ENCODE measurements at places on chromosomes 12 and 14.

GRCh38 chr12:122031342-122032216 lies 9.9 kb downstream of the BCL7A start:
- no peak for DNase-seq

DNA sequence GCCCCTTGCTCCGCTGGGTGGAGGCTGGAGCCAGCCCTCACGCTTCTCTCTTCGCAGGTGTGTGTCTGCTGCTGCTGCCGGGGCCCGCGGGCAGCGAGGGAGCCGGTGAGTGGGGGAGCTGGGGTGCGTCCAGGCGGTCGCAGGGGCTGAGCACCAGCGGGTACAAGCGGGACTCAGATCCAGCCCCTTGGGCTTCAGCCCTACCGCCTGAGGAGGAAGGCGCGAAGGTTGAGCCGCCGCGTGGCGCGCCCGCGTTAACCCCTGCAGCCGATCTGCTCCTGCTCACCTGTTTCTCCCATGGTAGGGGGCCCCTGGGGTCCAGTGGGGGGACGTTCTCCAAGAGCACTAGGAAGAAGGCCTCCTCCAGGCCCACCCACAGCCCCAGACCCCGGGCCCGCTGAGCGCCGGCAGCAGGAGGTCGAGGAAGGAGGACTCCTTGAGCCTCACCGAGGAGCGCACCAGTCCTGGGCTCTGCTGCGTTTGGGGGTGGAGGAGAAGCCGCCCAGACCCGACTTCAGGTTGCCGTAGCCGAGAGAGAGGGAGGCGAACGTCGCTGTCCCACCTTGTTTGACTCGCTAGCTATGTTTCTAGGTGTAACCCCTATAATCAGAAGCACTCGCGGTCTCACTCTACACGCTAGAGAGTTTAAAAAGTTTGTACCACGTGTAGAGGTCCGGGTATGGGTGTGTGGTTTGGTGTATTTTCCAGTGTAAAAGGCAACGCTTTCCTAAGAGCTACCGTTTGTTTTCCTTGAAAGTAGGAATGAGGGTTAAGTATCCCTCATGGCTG lies 834 bp downstream of the COCH start:
- no peak for DNase-seq

DNA sequence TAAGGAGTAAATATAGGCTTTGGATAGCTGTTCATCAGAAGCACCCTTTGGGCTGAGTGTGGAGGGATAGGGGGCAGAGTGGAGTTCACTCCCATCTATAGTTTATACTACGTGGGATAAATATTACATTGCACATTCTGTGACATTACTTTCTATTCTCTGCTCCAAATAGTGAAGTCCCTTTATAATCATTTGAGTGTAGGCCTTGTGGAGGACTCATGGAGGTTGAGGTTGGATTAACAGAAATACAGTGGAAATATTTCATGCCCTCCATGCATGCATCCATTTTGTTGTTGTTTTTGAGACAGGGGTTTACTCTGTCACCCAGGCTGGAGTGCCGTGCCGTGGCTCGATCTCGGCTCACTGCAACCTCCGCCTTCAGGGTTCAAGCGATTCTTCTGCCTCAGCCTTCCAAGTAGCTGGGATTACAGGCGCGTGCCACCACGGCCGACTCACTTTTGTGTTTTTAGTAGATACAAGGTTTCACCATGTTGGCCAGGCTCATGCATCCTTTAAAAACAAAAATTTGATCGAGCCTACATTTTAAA lies 1.4 kb downstream of the CHPT1 start:
- peak; percentile 38 for DNase-seq

DNA sequence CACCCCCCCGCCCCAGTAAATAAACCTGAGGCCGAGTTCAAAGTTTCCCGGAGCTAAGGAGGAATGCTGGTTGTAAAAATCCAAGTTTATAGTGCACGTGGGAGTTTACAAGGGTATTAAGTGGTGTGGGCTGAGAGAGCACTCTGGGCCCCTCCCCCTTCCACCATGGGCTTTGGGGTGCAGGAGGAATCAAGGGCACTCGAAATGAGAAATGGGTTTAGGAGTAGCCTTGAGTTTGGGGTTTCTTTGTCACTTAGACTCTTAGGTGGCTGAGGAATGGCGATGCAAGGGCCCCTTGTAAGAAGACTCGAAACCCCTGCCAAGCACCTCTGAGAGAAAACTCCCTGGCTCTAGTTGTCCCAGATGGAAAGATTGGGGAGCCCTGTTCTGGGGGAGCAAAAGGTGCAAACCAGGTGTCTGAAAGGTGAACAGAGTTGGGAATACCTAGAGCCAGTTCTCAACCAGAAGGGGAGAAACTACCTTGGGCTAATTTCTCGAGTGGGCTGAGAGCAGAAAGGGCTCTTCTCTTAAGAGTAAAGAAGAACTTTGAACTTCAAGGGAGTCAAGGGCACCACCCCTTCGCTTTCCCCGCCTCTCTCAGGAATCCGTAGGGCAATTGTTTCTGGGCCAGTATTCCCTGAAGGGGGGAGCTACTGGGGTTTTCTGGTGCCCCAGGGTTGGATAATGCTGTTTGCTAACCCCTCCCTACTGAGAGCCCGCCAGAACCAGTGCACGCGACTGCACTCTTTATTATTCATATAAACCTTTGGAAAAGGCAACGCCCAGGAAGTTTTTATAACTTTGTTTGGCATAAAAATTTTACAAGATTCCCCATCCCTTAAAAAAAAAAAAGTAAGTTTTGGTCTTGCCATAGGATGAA lies 4.0 kb upstream of the HOTAIR start:
- no peak for DNase-seq

DNA sequence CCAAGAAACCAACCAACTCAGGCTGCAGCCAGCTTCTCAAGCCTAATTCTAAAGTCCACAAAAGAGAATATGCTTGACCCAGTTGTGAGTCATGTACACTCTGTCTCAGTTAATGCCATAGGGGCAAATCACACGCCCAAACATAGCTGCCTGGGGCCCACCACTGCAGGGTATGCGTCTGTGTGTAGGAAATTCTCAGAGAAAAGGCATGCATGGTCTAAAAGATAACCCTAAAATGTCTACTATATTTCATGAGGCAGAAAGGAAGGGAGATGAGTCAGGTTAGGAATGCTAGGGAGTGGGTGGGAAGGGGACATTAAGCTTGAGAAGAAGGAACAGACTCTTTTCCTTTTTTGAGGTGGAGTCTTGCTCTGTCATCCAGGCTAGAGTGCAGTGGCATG lies 22.3 kb upstream of the SPTLC2 start:
- DNase-seq: no peak

GRCh38 chr12:11755302-11755930 lies 105.9 kb downstream of the ETV6 start:
- no peak for DNase-seq

DNA sequence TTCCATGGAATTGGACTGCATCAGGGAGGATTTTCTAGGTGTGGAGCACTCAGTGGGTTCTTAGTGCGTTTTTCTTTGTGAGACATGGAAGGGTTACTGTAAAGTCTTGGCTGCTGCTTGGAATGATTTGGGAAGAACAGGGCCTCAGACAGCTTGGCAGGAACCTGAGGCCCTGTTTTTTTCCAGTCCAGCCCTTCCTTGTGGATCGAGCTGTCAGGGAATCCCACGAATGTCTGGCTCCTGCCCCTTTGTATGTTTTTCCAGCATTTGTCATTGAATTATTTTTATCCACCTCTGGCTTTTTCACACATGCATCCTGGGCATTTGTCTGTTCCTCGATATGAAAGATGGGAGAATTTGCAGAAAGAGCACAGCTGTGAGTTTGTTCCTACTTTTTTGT lies 158.5 kb downstream of the TGFB3 start:
- no peak for DNase-seq

GRCh38 chr14:57573173-57573572 lies 79.5 kb upstream of the CCDC198 start:
- DNase-seq: no peak

DNA sequence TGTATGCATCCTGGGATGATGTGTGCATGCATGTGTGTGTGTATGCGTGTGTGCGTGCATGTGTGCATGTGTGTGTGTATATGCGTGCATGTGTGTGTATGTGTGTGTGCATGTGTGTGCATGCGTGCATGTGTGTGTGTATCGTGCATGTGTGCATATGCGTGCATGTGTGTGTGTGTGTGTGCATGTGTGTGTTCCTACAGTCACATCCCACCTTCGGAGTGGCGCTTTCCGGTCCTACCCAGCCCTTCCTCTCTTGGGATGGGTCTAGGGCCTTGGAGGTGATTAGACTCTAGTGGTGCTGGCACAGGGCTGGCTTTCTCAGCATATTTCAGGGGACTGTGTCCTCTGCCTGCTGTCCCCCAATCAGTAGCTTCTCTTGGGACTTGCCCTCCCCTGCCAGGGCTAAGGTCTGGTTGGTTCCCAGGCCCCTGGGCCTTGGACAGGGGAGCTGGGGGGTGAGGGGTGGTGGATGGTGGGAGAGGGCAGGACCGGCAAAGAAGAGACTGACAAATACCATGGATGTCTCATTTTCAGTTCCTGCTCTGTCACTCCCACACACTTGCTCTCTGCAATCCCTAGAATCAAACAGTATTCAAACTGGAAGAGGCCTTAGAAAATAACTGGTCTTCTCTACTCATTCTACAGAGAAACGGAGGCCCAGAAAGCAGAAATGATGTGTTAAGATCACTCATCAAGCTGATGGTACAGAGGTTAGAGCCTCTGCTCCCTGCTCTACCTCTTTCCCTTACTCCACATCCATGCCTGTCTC lies 21.9 kb upstream of the FAIM2 start:
- DNase-seq: no peak

DNA sequence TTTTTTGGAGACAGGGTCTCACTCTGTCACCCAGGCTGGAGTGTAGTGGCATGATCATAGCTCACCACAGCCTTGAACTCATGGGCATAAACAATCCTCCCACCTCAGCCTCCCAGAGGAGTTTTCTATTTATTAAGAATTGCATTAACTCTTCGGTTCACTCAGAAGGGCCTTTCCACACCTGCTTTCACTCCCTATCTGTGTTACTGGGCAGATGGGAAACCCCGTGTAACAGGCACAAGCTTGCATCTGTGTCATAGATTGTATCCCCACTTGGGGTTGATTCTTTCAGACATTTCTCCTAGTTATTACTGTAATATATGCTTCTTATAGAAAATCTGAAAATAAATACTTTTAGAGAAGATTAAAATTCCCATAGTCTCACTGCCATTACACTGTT lies 38.7 kb downstream of the STX2 start:
- no peak for DNase-seq

- DNase-seq: no peak
Measured at GRCh38 chr12:69906411-69907216, 81.6 kb downstream of the MYRFL start.

GRCh38 chr14:77099425-77100167 lies 1.5 kb downstream of the CIPC start:
- DNase-seq: peak; percentile 7

DNA sequence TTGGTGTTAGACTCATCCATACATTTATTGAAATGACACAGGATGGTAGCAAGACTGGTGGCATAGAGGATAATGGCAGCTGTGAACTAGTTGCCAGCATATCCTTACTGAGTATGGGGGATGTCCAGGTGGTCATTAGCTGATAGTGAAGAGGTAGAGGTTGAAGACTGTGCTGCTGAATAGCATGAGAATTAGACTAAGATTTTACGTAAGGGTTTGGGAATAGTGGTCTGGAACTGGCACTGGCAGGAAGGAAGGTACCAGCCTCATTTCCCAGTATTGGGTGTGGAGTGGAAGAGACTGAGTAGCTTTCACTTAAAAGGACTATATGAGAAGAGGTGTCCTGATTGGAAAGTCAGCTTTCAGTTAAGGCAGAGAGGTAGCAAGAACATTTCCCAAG lies 6.5 kb downstream of the ERC1 start:
- DNase-seq: no peak

DNA sequence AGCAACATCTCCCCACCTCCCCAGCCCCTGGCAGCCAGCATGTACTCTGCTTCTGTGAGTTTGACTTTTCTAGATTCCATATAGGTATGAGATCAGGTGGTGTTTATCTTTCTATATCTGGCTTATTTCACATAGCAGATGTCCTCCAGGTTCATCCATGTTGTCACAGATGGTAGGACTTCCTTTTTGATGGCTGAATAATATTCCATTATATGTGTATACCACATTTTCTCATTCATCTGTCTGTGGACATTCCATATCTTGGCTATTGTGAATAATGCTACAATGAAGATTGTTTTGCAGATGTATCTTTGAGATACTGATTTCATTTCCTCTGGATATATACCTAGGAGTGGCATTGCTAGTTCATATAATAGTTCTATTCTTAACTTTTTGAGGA lies 18.4 kb downstream of the ALKBH2 start:
- DNase-seq: no peak

GRCh38 chr14:37124614-37125013 lies 47.8 kb downstream of the SLC25A21 start:
- no peak for DNase-seq

GRCh38 chr12:64946132-64946829 lies 121.8 kb downstream of the TBC1D30 start:
- no peak for DNase-seq

DNA sequence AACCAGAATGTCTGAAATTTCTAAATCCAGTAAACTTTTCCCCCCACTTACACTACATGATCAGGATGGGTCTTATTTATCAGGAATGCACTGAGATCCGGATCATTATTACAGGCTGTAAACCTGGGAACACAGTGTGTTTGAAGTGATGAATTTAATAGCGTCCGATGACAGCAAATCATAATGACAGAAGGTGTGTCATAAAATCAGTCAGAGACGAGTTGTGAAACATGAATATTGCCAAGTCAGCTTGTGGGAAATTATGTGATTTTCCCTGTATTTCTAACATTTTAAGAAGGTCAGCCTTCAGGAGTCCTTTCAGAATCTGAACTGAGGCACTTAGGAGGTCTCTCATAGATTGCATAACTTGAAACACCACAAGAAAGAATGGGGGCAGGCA lies 36.7 kb downstream of the RERG start:
- no peak for DNase-seq

DNA sequence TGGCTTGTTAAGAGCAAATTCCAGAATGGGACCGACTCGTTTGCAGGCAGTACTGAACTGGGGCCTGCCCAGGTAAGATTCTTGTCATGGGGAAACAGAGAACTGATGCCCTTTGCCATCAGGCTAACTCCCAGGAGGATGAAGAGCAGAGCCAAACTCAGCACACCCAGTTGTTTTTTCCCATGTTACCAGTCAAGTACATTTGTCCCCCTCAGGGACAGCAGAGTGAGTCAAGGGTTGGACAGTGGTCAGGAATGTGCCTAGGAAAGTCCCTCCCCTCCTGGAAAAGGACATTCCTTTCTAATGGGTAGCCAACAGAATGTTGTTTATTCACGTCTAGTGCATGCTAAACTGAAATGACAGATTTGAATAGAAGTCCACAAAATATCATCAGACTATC lies 1.6 kb downstream of the ART4 start:
- DNase-seq: peak; percentile 57

- no peak for DNase-seq
Measured at GRCh38 chr12:108335349-108336119, 3.6 kb downstream of the CMKLR1 start.

GRCh38 chr12:62714181-62714773 lies 220.7 kb downstream of the PPM1H start:
- DNase-seq: no peak
